ENCODE measurements at places on chromosomes 3 and 15.

- no peak for DNase-seq
These were observed 36.7 kb downstream of the SLC28A1 start for GRCh38 chr15:84921121-84921520.

GRCh38 chr15:31005660-31006059 is 14.2 kb upstream of the MTMR10 start:
- no peak for DNase-seq

DNA sequence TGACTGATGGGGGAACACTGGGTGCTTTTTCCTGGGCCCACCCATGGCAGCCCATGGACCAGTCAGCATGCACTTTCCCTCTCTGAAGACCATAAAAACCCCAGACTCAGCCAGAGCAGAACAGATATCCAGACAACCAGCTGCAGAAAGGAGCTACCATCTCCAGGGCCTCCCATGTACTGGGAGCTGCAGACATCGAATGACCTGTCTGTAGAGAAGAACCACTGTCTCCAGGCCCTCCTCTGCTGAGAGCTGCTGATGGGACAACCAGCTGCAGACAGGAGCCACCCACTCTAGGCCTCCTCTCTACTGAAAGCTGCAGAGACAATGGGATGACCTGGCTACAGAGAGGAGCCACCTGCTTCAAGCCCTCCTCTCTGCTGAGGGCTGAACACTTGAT is 66.6 kb downstream of the PROS1 start:
- DNase-seq, result no peak

GRCh38 chr15:99454107-99454809 is 111.5 kb upstream of the MEF2A start:
- no peak for DNase-seq

DNA sequence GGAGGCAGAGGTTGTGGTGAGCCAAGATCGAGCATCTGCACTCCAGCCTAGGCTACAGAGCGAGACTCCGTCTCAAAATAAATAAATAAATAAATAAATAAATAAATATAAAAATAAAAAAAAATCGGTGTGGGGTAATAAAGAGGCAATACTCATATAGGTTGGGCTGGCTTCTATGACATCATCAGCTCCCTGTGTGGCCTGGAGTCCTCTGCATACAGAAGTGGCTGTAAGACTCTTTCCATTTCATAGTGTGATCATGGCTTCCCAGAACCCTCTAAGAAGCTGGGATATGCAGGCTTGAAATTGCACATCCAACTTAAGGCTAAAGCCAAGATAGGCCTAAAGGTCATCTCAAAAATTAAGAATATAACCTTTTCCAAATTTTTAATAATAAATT is 101.6 kb downstream of the ZIC4 start:
- no peak for DNase-seq

Measured in AML-193 (cell line).